Smooth muscle cell of trachea (primary cell): ENCODE measurements at places on chromosomes 2 and 18. TPM values are rescaled to one million over a fixed set of nuclear protein-coding genes. Genes with fewer than 3 reads are reported as not detected.

The TNFRSF11A gene
- 0.66 and 0.73 TPM in 2 replicates for total RNA-seq

The MERTK gene
- total RNA-seq: 0.29 and 0.99 TPM in 2 replicates

The ASB18 gene
- not detected in 2 replicates for total RNA-seq

The UGT1A10 gene
- not detected in 2 replicates for total RNA-seq

The RSAD2 gene
- 0.44 and 0.50 TPM in 2 replicates for total RNA-seq

The C1QL2 gene
- total RNA-seq: not detected in 2 replicates

The DAW1 gene
- total RNA-seq: 0.17 and 0.29 TPM in 2 replicates

The DHRS9 gene
- total RNA-seq: not detected in 2 replicates

The LAMA3 gene
- total RNA-seq: 7.4 and 13.2 TPM in 2 replicates

The B4GALT6 gene
- total RNA-seq: 2.6 and 6.0 TPM in 2 replicates

The PAX8 gene
- total RNA-seq: 0.87 and 1.5 TPM in 2 replicates

The FIGLA gene
- total RNA-seq: not detected in 2 replicates

The LGALSL gene
- 1.5 and 2.0 TPM in 2 replicates for total RNA-seq

The INHBB gene
- total RNA-seq: not detected in 2 replicates

The IL36RN gene
- not detected in 2 replicates for total RNA-seq
